H54 (cell line): ENCODE measurements at places on chromosomes 1 and 21.
A peak's percentile ranks its signal among the peaks of the same experiment; 100 is the strongest.

- no peak for DNase-seq
Measured at GRCh38 chr1:191371626-191372025, 786.6 kb upstream of the RGS18 start.

GRCh38 chr1:24157918-24158481 lies 15.1 kb upstream of the IL22RA1 start:
- DNase-seq, result peak; percentile 38

DNA sequence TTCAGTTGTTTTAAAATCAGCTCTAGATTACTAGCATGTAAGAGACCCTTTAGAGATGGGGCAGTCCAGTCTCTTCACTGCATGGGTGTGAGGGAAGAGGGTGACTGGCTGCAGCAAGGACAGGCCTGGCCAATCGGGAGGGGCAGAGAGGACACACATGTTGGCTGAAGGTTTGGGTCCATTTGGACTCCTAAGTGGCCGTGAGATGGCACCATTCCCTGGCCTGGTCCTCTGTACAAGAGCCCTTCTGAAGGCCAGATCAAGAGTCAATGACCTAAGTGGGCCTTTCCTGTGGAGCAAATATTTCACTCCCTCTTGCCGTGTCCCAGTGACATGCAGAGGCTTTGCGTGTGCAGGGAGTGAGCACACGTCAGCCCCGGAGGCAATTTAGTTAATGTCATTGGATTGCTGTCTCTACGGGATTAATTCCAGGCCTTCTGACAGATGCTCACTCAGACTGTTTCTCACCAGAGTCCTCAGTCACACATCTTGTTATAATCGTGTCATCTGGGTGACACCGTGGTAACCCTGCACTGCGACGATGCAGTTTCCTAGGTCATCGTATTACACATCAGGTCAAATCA lies 613.0 kb downstream of the NPHP4 start:
- no peak for DNase-seq

DNA sequence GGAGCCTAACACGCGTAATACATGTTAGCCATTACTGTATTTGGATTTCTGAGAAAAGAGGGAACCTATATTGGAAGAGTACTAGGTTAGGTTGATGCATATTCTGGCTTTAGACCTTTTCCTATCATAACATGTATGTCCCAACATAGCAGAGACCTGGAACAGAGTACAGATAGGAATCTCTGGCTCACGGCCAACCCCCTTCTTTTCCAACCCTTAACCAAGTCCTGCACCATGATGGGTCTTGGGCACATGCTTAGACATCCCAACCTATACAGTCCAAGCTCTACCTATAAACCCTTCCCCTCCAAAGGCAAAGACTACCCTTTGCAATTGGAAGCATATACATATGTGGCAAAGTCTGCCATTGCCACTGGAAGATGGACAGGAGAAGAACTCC lies 227.9 kb downstream of the TM2D1 start:
- no peak for DNase-seq

DNA sequence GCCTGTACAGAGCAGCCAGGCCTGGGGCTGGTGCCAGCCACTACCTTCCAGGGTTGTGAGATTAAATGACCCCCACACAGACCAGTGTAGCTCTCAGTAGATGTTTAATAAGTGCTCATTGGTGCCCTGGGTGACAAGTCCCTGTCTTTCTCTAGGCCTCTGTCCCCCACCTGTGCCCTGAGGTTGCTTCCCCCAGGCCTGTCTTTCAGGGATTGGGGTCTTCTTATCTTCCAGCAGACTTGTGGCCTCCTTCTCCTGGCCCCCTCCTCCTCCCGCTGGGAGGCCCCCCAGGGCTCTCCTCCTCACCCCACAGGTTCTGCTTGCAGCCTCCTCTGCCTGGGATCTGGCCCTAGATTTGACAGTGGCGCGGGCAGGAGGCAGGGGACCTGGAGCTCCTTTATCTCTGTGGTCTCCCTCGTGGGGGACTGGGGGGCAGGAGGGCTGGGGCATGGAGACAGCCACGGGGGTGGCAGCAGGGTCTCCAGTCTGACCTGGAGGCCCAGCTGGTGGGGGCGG lies 40.3 kb downstream of the EPHA2 start:
- no peak for DNase-seq

- peak; percentile 23 for DNase-seq
Measured at GRCh38 chr1:167689567-167689920, 32.2 kb upstream of the MPZL1 start.

GRCh38 chr1:20430355-20431175 lies 55.4 kb downstream of the CAMK2N1 start:
- DNase-seq, result no peak

DNA sequence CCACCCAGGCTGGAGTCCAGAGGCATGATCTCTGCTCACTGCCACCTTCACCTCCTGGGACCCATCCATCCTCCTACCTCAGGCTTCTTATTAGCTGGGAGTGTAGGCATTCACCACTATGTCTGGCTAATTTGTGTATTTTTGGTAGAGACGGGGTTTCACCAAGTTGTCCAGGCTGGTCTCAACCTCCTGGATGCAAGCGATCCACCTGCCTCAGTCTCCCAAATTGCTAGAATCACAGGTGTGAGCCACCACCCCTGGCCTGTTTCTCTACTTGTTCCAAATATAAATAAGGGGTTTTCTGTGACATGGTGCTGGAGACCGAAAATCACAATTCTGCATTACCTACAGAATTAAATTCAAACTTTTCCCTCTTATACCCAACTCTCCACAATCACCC lies 36.6 kb upstream of the HSD3B1 start:
- DNase-seq, result no peak

DNA sequence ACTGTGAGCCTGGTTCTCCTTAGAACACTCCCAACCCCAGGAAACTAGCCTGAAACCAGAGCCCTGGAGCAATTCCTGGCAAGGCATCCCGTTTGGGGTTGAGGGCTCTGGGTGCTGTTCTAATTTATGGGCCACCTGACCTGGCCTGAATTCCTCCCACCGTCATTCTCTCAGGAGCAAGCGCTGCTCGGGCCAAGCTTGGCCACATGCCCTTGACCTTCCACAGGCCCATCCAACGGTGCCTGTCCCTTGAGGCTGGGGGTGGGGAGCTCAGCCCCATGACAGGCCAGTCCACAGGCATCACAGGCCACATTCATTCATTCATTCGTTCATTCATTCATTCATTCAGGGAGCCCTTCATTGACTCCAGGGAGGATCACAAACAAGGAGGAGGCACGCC lies 5.3 kb downstream of the PADI2 start:
- DNase-seq, result no peak

DNA sequence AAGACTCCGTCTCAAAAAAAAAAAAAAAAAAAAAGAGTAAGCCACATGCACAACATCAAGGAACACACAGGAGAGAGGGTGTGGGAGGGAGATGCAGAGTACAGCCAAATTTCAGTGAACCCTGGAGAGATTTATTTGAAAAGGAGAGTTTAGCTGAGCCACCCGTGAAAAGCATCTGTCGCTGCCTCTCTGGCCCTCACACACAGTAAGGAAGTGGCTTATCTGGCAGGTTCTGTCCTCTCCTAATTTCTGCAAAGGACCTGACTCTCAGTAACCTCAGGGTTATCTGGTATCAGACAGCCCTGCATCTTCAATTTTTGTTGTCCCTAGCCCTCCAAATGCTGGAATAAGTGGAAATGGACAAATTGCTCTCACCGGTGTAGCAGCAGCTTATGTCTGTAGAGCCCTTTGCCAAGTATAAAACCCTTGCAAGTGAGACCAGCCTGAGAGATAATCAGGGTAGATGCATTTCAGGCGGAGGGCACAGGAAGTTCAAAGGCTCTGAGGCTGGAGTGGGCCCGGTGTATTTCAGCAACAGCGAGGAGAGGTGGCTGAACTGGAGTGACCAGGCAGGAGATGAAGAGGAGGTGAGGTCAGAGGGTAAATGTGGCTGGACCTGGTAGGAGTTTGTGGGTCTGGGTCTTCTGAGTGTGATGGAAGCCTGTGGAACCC lies 16.7 kb upstream of the IL10RB start:
- DNase-seq, result no peak

GRCh38 chr1:59378621-59379370 lies 81.9 kb downstream of the FGGY start:
- DNase-seq, result no peak

- DNase-seq, result no peak
Measured at GRCh38 chr1:98112626-98113025, 191.8 kb upstream of the DPYD start.

- DNase-seq, result no peak
Measured at GRCh38 chr1:198664068-198664788, 25.4 kb downstream of the PTPRC start.

- DNase-seq, result no peak
Measured at GRCh38 chr1:22793647-22794046, 83.0 kb downstream of the EPHB2 start.

GRCh38 chr1:223761411-223761810 lies 49.1 kb downstream of the CAPN2 start:
- DNase-seq, result no peak

DNA sequence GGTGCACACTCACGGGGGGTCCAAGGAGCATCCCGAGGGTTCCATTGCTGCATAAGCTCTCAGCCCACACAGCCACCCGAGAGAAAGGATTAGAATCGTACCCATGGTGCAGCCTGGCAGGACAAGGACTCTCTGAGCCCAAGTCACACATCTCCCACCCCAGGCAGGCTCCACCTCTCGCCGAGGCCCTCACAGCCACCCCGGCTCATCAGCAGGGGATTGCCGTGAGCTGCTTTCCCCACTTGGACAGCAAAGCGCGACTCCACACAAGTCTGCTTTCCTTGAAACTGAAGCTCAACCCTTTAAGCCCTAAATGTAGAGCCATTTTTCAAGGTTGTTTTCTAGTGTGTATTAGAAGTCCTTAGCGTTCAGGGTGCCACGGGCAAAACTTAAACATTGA lies 306.4 kb upstream of the VAMP3 start:
- DNase-seq, result no peak

- no peak for DNase-seq
Measured at GRCh38 chr1:47679301-47679791, 241.5 kb downstream of the FOXD2 start.

- no peak for DNase-seq
Measured at GRCh38 chr1:50097021-50097679, 11.6 kb upstream of the ELAVL4 start.

DNA sequence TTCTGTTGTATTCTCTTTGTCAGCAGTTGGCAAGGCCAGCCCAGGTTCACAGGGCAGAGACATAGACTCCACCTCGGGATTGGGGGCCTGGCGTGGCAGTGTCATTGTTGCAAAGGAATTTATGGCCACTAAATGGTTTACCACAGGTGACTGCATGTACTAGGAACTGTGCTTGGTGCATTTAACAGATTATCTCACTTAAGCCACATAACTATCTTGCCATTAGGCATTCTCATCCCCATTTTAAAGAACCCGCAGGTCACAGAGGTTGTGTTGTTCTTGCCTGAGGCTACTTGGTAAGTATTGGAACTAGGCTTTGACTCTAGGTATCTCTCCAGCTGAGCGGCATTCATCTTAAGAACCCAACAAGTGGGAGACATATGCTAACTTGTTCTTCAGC lies 9.7 kb downstream of the TLCD4 start:
- no peak for DNase-seq

DNA sequence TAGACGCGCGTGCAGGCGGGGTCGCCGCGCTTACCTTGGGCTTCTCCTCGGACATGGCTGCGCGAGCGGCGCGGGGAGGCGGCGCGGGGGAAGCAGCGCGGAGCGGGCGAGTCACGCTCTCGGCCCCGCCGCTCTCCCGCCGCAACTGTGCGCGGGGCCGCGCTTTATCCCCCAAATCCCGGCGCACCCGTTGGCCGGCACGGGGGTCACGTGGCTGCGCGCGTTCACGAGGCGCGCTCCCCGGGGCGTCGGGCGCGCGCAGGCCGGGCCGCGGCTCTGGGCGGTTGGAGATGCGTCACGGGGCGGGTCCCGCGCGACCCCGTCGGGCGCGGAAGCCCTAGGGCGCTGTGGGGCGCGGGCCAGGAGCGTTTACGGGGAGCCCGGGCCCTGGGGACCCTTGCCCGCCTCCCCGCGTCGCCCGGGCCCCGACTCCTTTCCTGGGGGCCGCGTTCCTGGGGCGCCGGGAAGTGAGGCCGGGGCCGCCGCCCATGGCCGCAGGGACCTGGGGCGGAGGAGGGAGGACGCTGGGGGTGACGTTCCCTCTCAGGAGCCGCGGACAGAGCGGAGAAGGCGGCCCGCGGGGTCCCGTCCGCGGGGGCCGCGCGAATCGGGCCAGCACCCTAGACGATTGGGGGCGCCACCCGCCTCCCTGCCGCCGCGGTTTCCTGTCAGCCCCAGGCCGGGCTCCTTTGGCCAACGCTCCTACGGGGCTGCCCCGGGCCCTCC lies at the start of gene SUMO3:
SUMO3 (minus strand) TSS at position 149 of the 726 bp plus-strand sequence; CDS start at position 55, 94 bp downstream.
- DNase-seq, result peak; percentile 79

GRCh38 chr21:42227909-42228708 lies 9.2 kb downstream of the ABCG1 start:
- peak; percentile 98 for DNase-seq

GRCh38 chr1:245961137-245961540 lies 545.9 kb downstream of the SMYD3 start:
- DNase-seq, result no peak

DNA sequence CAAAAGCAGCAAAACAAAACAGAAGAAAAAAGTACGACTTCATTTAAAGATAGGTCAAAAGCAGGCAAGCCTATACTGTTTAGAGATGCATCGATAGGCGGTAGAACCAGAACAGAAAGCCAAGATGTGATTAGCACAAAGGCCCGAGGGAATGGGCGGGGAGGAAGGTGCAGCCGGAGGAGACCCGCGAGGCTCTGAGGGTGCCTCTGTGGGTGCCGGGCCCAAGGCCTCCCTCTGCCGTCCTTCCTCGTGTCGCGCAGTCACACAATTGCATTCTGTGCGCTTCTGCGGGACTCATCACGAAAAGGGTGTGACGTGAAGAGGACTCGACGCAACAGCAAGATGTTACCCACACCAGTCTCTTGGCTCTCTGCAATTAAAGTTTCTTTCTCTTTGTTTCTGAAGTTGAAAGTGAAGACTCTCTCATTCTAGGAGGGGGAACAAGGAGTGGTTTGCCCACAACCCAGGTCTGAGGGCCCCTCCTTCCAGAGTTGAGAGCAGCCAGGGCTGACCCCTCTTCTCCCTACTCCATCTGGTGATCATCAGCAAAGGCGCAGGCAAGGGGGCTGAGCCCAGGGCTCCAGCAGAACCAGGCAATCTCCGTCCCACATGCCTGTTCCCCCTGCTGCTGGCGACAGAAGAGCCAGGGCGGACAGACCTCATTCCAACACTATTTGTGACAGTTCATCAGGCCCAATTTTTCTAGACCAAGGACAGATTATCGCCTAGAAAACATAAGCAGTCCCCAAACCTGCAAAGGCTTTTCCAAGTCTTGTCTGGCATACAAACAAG lies 41.0 kb downstream of the NPHP4 start:
- no peak for DNase-seq

- DNase-seq, result no peak
Measured at GRCh38 chr1:156618853-156619581, at the start of gene HAPLN2. TSS of gene HAPLN2 (plus strand) at chr1:156619415. CDS start at chr1:156623491, 4,076 bp downstream.

DNA sequence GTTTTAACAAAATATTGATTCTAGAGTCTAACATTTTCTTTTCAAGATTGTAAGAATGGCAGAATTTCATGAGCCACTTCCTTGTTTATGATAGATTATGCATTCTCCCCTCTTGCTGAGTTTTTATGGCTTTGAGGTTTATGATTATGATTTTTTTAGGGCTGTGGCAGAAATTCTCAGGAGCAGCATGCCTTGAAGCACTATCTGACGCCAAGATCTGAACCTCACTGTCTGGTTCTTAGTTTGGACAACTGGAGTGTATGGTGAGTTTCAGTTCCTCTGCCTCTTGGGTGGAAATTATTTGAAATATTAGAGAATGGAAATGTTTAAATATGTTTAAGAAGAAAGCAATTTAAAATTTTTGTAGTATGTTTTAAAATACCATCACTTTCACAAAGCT lies 10.2 kb downstream of the USP16 start:
- no peak for DNase-seq
